ENCODE measurements at places on chromosomes 4 and X. TPM values are rescaled to one million over a fixed set of nuclear protein-coding genes. Genes with fewer than 3 reads are reported as not detected.

- DNase-seq = no peak
Measured at GRCh38 chr4:144955104-144955503, 142.9 kb downstream of the ANAPC10 start.

- DNase-seq = no peak
Measured at GRCh38 chr4:156673483-156673882, 298.1 kb downstream of the PDGFC start.

- DNase-seq = no peak
Measured at GRCh38 chr4:7698584-7698983, 241.1 kb downstream of the AFAP1 start.

Gene PTPN13
- polyA plus RNA-seq = 151 TPM

Gene RPA4
- not detected for polyA plus RNA-seq

DNA sequence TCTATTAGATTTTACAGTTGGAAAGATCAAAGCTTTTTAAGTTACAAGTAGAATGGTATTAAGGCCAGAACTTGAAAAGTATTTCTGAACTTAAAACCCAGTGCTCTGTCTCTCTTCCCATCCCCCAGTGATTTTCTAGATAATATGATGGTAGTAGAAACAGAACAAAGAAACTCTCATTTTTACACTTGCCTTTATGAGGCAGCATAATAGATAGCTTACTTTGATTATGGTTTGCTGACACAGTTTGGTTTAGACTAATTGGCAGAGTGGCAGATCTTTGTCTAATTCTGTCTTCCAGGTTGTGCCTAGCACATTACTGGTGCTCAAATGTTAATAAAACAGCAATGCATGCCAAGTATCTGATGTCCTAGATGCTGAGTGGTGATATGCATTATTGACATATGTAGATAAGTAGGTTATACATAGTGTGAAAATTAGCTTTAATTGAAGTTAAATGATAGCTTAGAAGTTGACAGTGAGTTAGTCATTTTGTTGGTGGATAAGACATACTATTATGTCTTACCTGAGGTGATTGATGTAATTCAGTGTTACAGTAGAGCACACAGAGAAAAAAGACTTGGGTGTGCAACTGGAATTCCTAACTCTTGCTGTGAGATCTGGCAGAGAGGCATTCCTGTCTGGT, 4.3 kb upstream of the RAPGEF2 start:
- DNase-seq = no peak

DNA sequence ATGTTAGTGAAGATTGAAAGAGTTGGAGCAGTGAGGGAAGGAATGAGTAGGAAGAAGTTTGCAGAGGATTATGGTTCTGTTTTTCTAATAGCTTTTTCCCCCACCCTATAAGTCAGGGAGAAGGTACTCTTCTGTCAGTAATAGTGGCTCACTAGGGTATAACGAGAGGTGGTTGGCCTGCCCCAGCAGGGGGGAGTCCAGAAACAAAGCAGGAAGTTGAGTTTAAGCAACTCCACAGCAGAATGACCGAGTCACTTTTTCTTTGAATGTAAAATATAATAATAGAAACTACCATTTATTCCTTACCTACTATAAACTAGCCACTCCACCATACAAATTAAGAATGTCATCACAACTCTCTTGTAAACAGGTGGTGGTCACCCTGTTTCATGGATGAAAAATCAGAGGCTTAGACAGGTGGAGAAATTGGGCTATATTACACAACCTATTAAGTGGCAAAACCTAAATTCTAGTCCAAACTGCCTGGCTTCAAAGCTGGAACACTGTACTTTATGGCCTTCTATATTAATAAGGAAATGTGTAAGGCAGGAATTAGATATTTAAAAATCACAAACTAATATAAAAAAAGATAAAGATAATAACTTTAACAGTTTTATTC, 21.9 kb downstream of the AP1AR start:
- DNase-seq = no peak
